GM04503 (cell line): ENCODE measurements at places on chromosomes 5 and 9.

DNA sequence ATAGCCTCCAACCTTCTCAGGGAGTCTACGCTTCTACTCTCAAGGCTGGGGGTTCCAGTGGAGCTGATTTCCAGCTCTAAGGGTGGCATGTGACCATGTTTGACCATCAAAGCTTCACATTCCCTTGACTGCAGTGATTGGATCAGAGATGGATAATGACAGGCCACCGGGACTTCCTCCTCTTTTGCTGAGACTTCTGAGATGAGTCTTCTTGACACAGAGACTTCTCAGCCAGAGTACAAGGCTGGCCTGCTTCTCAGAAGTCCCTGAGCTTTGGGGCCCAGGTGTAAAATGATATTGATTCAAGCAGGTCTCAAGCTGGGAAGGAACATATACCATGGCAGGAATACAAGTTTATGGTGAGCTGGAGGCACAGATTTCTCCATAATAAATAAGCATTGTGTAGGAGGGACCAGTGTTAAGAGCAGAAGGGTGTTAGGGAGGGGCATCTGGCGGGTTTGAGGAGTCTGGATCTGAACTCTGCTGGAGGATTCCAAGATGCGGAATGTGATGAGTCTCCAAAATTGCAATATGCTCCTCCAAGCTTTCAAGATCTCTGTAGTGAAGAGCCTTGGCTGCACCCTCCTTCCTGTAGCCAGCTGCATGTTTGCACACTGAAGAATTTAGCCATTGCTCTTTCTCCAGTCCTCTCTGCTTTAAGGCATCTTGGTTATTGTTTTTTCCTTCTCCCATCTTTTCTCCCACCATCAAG lies 41.7 kb upstream of the HSD17B4 start:
- DNase-seq: no peak

DNA sequence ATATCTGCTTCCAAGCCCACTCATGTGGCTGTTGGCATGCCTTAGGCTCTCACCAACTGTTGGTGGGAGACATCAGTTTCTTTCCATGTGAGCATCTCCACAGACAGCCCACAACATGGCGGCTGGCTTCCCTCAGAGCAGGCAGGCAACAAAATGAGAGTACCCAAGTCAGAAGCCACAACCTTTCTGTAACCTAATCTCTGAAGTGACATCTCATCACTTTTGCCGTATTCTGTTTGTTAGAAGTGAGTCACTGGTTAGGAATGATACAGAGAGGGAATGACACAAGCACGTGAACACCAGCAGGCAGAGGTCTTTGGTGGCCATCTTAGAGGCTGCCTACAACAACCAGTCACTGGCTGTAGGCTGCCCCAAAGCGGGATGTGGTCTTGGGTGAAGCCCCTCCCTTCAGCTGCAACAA lies 88.6 kb upstream of the RASGRF2 start:
- no peak for DNase-seq

DNA sequence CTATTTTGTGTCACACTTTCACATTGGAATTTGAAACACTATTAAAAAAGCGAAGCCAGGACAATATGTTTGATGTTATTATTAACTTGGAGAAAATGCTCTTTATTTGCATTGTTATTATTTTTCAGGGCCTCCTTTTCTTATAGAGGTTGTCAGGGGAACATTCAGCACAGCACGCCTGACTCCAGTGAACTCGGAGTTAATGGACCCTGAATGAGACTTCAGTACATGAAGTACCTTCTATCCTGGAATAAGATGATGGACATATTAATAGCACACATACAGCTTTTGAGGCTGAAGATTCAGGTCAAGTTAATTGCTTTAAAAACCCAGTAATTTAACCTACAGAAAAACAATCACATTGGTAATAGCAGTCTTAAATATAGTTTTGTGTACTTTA lies 652.9 kb downstream of the SEMA5A start:
- no peak for DNase-seq

DNA sequence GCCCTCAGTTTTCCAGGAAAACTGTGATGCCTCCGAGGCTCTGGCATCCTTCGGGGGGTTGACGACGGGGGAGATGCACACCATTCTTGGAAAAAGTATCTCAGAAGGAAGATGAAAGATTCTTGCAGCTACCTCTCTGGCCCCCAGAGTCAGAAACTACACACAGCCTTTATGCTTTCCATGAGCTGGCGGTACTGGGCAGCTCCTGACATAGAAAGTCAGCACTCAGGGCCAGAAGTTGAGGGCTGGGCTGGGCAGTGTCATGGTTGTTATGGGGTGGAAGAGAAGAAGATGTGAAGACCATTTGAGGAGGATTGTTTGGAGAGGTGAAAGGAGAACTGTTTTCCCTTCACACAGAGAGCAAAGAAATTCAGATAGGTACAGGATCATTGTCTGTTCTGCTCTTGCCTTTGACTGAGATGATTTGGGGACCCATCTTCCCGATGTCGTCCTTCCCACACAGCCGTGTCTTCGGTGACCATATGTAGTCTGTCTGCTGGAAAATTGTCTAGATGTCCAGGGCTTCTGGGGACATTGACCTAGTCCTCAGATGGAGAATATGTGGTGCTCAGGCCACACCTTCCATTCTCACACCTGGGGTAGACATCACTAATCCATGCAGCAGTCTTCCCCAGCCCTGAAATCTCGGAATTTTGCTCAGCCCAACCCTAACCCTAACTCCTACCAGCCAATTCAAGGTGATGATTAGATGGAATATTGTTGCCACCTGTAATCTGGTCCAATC lies 237.1 kb downstream of the CACNA1B start:
- DNase-seq: no peak

DNA sequence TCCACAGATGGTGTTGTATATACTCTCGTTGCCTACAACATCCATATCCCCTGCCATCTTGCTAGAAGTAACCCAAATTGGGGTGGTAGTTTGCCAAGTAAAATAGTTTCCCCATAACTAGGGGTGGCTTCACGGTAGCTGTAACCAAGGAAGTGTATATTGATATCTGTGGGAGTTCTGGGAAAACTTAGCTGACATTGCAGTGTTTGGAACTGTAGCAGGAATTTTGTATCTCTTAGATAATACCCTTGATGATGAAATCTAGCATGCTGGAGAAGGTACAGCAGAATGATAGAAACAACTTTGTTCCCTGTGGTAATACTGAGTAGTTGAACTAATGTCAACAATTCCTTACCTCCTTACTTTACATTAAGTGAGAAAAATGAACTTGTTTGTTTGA lies 29.8 kb downstream of the FBXL7 start:
- DNase-seq: no peak

- DNase-seq: no peak
Measured at GRCh38 chr5:21391506-21391905, 1403.5 kb upstream of the CDH18 start.

GRCh38 chr5:77016962-77017361 lies 13.2 kb upstream of the AGGF1 start:
- no peak for DNase-seq

DNA sequence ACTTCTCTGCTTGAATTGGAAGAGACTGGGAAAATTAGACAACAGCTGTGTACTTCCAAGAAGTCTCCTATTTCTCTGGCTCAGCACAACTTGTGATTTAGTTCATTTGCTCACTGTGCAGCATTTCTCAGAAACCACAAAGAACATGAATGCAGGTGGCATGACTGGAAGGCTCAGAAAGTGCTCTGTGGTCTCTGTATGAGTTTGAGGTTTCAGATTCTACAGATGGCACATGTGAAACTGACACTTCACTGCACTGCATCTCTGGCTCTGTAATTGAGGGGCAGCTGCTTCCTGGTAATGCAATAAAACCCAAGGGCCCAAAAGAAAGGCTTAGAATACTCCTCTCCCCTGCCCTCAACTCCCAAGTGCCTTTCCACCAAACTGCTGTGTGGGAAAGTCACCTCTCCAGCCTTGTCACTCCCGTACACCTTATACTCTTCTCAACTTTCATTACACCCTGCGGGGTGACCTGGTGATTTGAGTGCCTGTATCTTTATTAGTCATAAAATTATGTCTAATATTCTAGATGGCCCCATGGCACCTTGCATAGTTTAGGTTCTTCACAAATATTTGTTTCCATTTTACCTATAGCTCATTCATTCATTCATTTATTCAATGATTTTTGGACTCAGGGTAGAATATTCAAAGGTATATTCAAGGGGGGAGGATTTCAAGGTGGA lies 82.5 kb downstream of the ESM1 start:
- DNase-seq: no peak

GRCh38 chr9:7988644-7989280 lies 189.2 kb upstream of the DMAC1 start:
- no peak for DNase-seq

DNA sequence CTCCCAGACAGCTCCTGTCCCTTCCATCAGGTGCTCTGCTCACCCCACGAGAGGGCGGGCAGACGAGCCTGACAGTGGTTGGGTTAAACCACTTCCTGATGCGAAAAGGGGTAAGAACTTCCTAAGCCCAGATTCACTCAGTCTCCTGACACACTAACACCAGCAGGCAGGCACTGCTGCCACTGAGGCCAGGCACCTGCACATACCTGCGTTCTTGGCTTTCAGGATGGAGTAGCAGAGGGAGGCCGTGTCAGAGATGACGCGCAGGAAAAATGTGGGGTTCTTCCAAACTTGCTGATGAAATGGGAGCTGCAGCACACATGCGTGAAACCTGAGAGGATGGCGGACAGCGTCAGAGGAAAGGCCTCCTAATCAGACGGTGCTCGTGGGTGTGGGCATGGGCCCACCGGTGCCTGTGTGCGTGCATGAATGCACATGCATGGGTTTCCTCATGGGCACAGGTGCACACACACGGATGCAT lies 29.9 kb downstream of the SLC6A18 start:
- no peak for DNase-seq

DNA sequence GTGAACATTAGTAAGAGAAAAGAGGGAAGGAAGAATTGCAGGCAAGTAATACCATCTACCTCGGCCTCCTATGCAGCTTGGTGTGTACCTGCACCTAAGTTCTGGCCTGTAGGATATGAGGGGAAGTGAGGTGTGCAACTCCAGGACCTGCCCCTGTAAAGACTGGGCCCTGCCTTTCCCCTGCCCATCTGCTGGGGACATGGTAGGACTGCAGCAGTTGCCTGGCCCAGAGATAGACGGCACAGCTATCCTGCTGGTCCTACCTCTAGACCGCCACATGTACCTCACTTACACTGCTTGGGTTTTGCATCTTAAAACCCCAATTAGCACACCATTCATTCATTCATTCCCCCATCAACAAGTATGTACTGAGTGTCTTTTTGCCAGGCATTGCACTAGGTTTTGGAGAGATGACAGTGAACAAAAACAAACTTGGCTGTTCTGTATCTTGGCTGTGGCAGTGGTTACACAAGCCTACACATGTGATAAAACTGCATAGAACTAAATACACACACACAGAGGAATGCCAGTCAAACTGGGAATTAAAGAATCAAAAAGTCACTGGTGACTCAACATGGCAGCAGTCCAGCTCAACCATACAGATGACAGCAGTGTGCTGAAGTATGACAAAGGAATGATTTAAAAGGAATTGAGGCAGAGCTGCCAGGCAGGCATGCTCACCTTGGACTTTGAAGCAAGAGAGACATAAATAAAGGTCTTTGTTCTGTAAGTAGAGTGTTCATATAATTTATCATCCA lies 23.3 kb upstream of the MGAT1 start:
- peak; percentile 57 for DNase-seq

- DNase-seq: no peak
Measured at GRCh38 chr9:93064392-93065134, 6.1 kb downstream of the SUSD3 start.

- no peak for DNase-seq
Measured at GRCh38 chr9:96620832-96621269, 1.2 kb upstream of the CDC14B start.

GRCh38 chr5:124452412-124452811 lies 294.0 kb downstream of the ZNF608 start:
- DNase-seq: no peak

DNA sequence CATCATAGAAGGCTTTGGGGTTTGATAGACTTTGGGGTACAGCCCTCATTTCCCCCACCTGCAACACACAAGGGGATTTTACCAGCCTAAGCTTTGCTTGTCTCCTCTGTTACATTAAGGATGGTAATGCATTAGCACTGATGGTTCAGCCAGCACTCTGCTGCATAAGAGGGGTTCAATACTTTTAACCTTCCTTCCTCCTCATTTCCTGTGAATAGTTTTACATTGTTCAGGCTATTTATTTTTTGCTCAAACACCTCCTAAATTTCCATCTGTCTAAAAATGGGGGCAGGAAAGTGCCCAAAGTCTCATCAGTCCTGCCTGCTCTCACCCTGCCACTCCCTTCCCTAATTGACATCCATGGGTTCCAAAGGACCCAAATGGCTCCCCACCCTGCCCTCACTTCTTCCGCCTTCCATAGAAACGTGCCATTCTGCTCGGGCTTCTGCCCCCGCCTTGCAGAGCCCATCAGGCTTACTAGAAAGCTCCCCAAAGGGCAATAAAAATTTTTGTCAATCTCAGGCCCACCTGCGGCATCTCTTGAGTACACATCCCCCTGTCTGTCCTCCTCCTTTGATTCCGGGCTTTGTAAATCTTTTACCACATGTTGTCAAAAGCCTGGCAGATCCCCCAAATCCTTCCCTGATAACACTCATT lies 239.5 kb upstream of the SLC24A2 start:
- no peak for DNase-seq

DNA sequence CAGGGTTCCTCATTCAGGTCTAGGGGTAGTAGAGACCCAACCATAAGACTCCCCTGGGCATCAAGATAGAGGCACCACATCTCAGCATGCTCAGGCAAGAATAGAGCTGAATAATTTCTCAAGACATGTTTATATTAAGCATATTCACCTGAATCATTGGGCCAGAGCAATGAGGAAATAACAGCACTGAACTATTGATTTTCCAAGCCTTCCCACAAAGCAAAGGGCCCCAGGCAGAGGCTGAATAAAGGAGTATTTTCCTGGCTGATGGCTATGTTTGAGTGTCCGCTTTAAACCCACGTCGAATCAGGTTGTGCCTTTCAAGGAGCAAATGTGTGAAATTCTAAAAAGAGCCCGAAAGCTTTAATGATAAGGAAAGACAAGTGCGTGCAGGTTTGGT lies 129.2 kb downstream of the HSD17B3 start:
- DNase-seq: no peak

GRCh38 chr5:6480133-6481051 lies 31.7 kb downstream of the UBE2QL1 start:
- DNase-seq: no peak

DNA sequence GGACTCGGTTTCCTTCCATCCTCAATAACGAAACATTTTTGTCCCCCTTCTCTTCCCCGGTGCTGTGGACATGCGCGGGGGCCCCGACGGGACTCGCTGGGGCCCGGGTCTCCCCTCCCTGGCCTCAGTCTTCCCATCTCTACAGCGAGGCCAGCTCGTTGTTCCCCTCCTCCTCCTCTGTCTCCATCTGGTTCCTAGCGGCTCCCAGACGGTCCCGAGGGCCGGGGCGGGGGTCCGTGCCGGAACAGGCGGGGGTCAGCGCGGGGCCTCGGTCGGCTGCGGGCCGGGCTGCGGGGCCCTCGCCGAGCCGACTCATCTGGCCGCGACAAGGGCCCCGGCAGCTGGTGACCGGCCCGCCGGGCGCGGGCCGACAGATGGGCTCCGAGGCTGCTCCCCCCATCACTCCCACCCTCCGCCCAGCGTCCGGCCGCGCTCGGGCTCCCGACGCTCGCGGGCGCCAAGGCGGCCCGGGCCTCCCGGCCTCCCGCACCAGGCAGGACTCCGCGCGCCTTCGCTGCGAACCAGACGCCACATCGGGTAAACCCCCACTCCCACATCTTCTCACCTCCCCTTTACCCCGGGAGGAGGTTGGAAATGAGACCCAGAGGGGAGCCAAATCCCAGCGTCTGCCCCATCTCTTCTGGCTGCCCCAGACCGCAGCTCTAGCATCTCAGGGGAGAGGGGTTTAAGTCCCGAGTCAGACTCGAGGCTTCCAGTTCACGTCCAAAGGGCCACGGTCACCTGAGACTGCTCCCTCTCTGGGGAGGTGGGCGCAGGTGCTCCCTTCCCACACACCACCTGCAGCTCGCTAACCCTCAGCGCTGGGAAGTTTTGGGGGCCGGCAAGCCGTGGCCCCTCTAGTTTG lies 8.1 kb downstream of the BARHL1 start:
- no peak for DNase-seq
